Upper lobe of left lung (tissue), 6 donors: ENCODE measurements at places on chromosomes 1 and 21. TPM values are rescaled to one million over a fixed set of nuclear protein-coding genes. Genes with fewer than 3 reads are reported as not detected.
A peak's percentile ranks its signal among the peaks of the same experiment; 100 is the strongest.

DNA sequence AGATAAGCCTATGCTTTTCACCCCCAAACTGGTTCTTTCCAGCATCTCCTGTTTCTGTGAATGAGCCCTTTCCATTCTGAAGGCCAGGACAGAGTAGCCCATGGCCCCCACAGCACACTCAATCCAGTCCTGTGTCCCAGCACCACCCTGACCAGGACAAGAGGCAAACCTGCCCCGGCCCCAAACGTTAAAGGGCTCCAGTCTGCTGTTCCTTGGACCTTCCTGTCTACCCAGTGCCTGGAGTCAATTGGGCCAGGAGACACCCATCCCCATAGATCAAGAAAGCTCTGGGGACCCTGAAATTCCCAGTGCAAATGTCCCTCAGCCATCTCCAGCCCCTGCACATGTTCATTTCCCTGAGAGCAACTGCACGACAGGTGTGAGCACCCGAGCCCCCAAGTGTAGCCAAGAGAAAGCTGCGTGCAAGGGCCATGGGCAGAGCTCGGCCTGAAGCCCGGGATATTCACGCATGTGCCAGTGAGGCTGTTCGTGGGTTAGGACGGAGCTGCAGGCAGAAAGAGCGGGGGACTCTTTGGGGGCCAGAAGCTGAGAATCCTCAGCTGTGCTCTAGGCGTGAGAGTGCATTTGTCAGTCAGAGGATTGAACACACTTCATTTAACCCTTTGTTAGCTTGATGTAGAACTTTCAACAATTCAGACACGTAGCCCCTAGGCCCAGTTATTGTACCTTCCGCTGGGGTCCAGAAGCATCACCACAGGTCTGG lies 4.2 kb upstream of the RIPK4 start:
- DNase-seq, result no peak
- H3K27ac ChIP-seq, result no peak overlapping the region
- H3K4me3 ChIP-seq, result no peak overlapping the region
- peaks cover 28% of the 10 kb centered on the region for H3K27me3 ChIP-seq
- no peaks in the 10 kb centered on the region for H3K36me3 ChIP-seq

DNA sequence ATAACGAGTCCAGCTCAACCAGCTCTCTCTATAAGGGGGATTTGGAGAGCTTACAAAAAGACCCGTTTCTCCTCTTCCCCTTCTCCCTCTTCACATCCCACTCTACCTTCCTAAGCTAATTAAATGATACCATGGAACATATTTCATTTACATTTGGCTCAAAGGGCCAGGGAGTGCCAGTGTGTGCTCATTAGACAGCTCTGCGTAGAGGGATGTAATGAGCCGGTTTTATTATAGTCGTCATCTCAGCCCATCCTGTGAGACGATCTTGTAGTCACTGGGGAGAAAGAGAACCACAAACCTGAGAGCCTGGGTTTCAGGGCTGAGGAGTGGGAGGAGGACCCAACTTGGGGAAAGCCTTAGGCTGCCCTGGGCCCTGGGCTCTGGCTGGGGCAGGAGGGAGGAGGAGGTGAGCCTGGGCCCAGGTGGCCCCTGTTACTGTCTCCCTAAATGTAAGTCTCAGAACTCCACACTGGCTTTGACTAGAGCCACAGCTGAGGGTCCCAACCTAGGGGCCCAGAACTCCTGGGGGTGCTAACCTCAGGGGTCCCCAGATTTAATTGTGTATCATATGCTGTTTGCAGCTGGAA lies 354.6 kb downstream of the MATN1 start:
- H3K4me3 ChIP-seq, result no peak overlapping the region
- H3K27ac ChIP-seq, result no peak overlapping the region
- H3K27me3 ChIP-seq, result no peaks in the 10 kb centered on the region
- no peaks in the 10 kb centered on the region for H3K36me3 ChIP-seq
- no peak for DNase-seq
- H3K4me1 ChIP-seq, result no peaks in the 10 kb centered on the region

DNA sequence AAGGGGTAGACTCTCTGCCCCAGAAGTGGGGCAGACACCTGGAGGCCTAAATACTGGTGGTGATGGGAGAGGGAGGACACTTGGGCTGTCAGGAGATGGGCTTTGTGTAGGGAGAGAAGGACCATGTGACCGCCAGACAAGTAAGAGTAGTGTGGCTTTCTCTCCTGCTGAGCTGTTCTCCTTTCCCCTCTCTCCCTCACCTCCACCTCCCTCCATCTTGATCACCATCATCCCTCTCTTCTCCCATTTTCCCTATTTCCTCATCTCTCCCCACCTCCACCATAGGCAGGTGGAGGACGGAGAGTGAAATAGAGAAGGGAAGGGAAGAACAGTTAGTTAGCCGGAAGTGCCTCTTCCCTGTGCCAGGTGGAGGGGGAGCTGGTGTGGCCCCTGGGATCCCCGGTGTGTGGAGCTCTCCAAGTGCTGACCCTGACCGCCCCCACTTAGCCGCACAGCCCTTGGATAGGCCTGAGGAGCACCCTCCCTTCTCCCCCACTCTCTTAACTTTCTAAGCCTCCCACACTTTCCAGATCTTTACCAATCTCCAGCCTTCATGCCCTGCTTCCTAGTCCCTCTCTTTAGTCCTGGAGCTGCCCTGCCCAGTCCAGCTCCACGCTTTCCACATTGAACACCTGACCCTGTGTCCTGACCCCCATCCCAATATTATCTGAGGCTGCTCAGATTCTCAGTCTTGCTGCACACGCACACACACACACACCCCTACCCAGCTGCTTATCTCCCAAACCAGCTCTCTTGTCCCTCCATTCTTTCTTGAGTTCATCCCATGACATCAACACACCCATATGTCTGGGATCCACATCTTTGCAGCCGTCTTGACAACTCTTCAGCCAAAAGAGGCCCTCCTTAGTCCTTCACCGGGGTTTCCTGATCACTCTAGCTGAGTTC lies 1.5 kb downstream of the CELF3 start:
- H3K4me3 ChIP-seq, result no peak overlapping the region
- peaks cover 25% of the 10 kb centered on the region for H3K4me1 ChIP-seq
- no peaks in the 10 kb centered on the region for H3K36me3 ChIP-seq
- no peak for DNase-seq

DNA sequence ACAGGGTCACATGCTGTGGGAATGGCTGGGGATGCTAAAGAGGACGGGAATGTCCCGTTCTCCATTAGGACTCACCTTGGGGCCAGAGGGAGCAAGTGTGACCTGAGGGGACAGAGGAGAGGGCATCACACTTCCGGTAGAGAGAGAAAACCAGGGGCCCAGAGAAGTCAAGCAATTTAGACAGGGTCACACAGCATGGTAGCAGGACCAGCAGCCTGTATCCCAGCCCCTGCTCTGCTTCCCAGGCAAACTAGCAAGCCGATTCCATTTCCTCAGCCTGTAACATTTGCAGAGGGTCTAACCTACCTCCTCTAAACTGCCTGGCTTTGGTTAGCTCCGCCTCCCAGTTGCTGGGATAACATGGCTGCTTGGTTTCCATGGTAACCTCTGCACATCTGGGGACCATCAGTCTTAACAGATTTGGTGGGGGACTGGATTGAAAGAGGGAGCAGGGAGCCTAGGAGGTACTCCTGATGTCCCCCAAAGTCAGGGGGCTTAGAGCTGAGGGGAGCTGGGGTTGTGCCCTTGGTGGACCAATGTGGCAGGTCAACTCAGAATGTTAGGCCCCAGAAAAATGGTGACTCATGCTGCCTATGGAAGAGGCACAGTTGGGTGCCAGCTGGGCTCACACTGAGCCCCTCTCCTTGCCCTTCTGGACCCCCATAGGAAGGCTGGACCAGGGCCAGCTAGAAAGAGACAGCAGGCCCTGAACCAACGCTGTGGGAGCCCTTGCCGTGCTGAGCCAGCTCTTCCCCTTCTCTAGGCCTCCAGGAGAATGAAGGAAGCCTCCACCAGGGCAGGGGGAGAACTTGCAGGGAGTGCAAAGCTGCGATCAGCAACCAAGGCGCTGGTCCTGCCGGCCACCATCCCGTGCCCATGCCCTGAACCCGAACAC lies 9.5 kb downstream of the COL16A1 start:
- no peaks in the 10 kb centered on the region for H3K4me1 ChIP-seq
- DNase-seq, result no peak
- H3K36me3 ChIP-seq, result no peaks in the 10 kb centered on the region
- H3K27me3 ChIP-seq, result no peaks in the 10 kb centered on the region
- H3K27ac ChIP-seq, result no peak overlapping the region

DNA sequence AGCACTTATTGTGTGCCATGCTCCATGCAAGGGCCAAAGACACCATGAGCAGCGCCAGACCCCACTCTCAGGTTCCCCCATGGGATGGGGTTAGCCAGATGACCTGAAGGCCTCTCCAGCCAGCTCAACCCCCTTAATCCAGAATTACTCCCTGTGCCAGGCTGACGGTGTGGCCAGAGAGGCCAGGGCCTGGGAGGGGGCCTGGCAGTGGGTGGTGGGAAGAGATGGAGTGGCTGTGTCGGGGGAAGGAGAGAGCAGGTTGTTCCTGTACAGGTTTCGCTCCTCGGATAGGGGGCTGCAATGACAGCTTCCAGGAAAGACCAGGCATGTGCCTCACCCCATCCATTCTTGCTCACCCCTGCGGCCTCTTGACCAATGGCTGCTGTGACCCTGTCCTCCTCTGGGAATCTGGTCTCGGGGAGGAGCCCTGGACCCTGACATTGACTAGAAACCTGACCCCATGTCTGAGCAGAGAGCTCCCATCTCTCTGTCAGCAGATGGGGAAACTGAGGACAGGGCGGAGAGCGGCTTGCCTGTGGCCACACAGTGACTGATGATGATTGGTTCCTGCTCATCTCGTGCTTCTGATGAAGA lies 345.3 kb downstream of the MATN1 start:
- H3K4me3 ChIP-seq, result no peak overlapping the region
- H3K36me3 ChIP-seq, result no peaks in the 10 kb centered on the region
- no peaks in the 10 kb centered on the region for H3K27me3 ChIP-seq
- H3K27ac ChIP-seq, result no peak overlapping the region
- H3K4me1 ChIP-seq, result peaks cover 8% of the 10 kb centered on the region

- no peaks in the 10 kb centered on the region for H3K36me3 ChIP-seq
- no peaks in the 10 kb centered on the region for H3K4me1 ChIP-seq
Measured at GRCh38 chr1:115144176-115144575, 54.9 kb upstream of the TSPAN2 start.

GRCh38 chr1:169867012-169867675 lies 26.6 kb downstream of the SCYL3 start:
- peaks cover 61% of the 10 kb centered on the region for H3K36me3 ChIP-seq
- H3K4me3 ChIP-seq, result no peak overlapping the region
- DNase-seq, result no peak
- H3K4me1 ChIP-seq, result no peaks in the 10 kb centered on the region
- no peaks in the 10 kb centered on the region for H3K27me3 ChIP-seq

GRCh38 chr1:66373157-66373591 lies 160.8 kb upstream of the SGIP1 start:
- peaks cover 36% of the 10 kb centered on the region for H3K36me3 ChIP-seq
- H3K27ac ChIP-seq, result peak overlapping the region; percentile 68
- H3K27me3 ChIP-seq, result no peaks in the 10 kb centered on the region
- no peak overlapping the region for H3K4me3 ChIP-seq
- DNase-seq, result no peak

GRCh38 chr1:116581323-116581885 lies 10.6 kb upstream of the CD58 start:
- H3K4me3 ChIP-seq, result no peak overlapping the region
- H3K36me3 ChIP-seq, result no peaks in the 10 kb centered on the region
- no peaks in the 10 kb centered on the region for H3K4me1 ChIP-seq
- H3K27ac ChIP-seq, result no peak overlapping the region

E2F2 gene
- 1.0 TPM for total RNA-seq

KIF26B gene
- total RNA-seq, result 2.1 TPM
